ENCODE measurements at places on chromosomes 12 and 14. TPM values are rescaled to one million over a fixed set of nuclear protein-coding genes. Genes with fewer than 3 reads are reported as not detected.

MAP3K9 gene
- 18.6 TPM for total RNA-seq

PCED1B gene
- 5.1 TPM for total RNA-seq

C12orf42 gene
- not detected for total RNA-seq

PPFIA2 gene
- total RNA-seq: 2.2 TPM

TESPA1 gene
- not detected for total RNA-seq

MSI1 gene
- total RNA-seq: not detected

NOS1 gene
- not detected for total RNA-seq

RNF212B gene
- not detected for total RNA-seq

GLIPR1L1 gene
- total RNA-seq: not detected

PLA2G1B gene
- not detected for total RNA-seq

FANCM gene
- 6.6 TPM for total RNA-seq

NDUFA12 gene
- 112 TPM for total RNA-seq

TAS2R8 gene
- not detected for total RNA-seq

CLEC9A gene
- not detected for total RNA-seq

PLXNC1 gene
- 2.4 TPM for total RNA-seq

LRRC9 gene
- not detected for total RNA-seq

IL31 gene
- total RNA-seq: not detected

CISTR gene
- total RNA-seq: not detected

ERG28 gene
- total RNA-seq: 11.1 TPM

IFI27 gene
- 2.0 TPM for total RNA-seq

MUCL1 gene
- total RNA-seq: not detected

GPD1 gene
- total RNA-seq: 0.37 TPM

LUM gene
- total RNA-seq: not detected

EIF2S3B gene
- 9.3 TPM for total RNA-seq

CNIH1 gene
- total RNA-seq: 228 TPM

CFAP73 gene
- total RNA-seq: not detected

KRT78 gene
- not detected for total RNA-seq

DDX11 gene
- 47.8 TPM for total RNA-seq

GARIN6 gene
- not detected for total RNA-seq

GLS2 gene
- total RNA-seq: 3.9 TPM

WASHC3 gene
- 29.4 TPM for total RNA-seq

PACS2 gene
- 57.7 TPM for total RNA-seq

TEX22 gene
- 4.1 TPM for total RNA-seq

APOF gene
- not detected for total RNA-seq

SPPL3 gene
- 32.6 TPM for total RNA-seq

VTI1B gene
- 84.3 TPM for total RNA-seq

Data from MCF 10A (cell line).